ENCODE measurements at places on chromosomes 11 and 22.

- peaks cover 11% of the 10 kb centered on the region for H3K4me1 ChIP-seq
- no peaks in the 10 kb centered on the region for H3K36me3 ChIP-seq
- no peak for DNase-seq
- no peaks in the 10 kb centered on the region for H3K27me3 ChIP-seq
Observed at GRCh38 chr11:27158456-27159334, 118.1 kb downstream of the BBOX1 start.

GRCh38 chr11:134349109-134349801, 17.5 kb downstream of the GLB1L2 start:
- DNase-seq: no peak
- no peaks in the 10 kb centered on the region for H3K36me3 ChIP-seq
- peaks cover 4% of the 10 kb centered on the region for H3K27me3 ChIP-seq

GRCh38 chr22:17369439-17370025, at the start of gene CECR2:
CECR2 (plus strand) TSS chr22:17369460; CDS start chr22:17369784, 324 bp downstream.
- H3K4me3 ChIP-seq: peak within 1 kb of the TSS; percentile 39
- peak within 1 kb of the TSS; percentile 48 for H3K27ac ChIP-seq
- no peaks in the 10 kb centered on the region for H3K36me3 ChIP-seq
- no peak for DNase-seq
- peaks cover 10% of the 10 kb centered on the region for H3K4me1 ChIP-seq

DNA sequence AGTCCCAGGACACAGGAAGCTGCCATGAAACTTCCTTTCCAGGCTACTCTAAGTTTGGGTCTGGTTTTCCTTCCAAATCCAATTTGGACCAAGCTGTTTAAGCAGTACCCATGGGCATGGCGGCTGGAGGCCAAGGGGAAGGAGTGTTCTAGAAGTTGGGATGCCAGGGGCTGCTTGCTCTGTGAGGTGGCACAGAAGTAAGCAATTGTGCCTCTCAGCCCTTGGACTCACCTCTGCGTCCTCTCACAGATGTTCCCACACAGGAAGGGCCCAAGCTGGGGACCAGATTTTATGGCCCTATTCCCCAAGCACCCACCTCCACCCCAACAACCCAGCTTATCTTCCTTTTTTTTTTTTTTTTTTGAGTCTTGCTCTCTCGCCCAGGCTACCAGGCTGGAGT, 3.5 kb upstream of the DGAT2 start:
- H3K36me3 ChIP-seq: no peaks in the 10 kb centered on the region
- H3K27me3 ChIP-seq: no peaks in the 10 kb centered on the region
- H3K27ac ChIP-seq: no peak overlapping the region
- no peak for DNase-seq
- no peak overlapping the region for H3K4me3 ChIP-seq
- H3K4me1 ChIP-seq: peaks cover 13% of the 10 kb centered on the region

- peak overlapping the region; percentile 63 for H3K4me3 ChIP-seq
- no peak for DNase-seq
- peak overlapping the region; percentile 79 for H3K27ac ChIP-seq
- H3K27me3 ChIP-seq: peaks cover 11% of the 10 kb centered on the region
- no peaks in the 10 kb centered on the region for H3K36me3 ChIP-seq
Observed at GRCh38 chr11:33016654-33017053, 976 bp downstream of the DEPDC7 start.

DNA sequence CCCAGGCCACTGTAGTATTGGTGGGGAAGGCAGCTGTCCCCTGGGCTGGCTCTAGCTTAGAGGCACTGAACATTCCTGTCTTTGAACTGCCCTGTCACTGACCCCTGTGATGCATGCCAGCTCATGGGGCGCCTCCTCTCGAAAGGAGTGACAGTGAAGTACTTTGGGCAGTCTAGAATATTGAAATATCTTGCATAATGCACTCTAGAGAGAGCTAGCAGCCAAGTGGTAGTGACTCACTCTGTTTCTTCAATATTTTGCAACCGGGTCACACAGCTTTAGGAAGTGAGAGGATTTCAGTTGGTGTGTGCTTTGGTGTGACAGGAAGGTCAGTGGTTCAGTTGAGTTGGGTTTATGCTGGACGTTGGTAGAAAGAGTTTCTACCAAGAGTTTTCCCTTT, 35.5 kb upstream of the ST14 start:
- H3K27me3 ChIP-seq: no peaks in the 10 kb centered on the region
- H3K36me3 ChIP-seq: peaks cover 19% of the 10 kb centered on the region
- H3K4me3 ChIP-seq: no peak overlapping the region
- H3K27ac ChIP-seq: peak overlapping the region; percentile 85
- peak; percentile 21 for DNase-seq

DNA sequence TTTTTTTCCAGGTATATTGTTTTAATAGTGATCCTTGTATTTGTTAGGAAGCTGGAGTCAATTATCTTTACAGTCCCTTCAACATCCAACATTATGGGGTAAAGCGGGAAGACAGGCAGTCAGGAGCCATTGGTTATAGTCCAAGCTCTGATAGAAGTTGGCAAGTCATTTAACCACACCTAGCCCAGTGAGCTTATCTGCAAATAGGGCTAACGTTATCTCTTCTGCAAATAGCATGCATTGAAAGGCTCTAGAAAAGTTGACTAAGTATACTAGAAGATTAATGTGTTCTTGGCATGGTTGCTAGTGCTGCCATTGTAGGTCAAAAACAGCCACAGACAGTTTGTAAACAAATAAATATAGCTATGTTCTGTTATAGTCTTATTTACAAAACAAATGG, 520.7 kb downstream of the OPCML start:
- H3K27ac ChIP-seq: no peak overlapping the region
- H3K4me1 ChIP-seq: no peaks in the 10 kb centered on the region
- no peaks in the 10 kb centered on the region for H3K36me3 ChIP-seq
- no peaks in the 10 kb centered on the region for H3K27me3 ChIP-seq

DNA sequence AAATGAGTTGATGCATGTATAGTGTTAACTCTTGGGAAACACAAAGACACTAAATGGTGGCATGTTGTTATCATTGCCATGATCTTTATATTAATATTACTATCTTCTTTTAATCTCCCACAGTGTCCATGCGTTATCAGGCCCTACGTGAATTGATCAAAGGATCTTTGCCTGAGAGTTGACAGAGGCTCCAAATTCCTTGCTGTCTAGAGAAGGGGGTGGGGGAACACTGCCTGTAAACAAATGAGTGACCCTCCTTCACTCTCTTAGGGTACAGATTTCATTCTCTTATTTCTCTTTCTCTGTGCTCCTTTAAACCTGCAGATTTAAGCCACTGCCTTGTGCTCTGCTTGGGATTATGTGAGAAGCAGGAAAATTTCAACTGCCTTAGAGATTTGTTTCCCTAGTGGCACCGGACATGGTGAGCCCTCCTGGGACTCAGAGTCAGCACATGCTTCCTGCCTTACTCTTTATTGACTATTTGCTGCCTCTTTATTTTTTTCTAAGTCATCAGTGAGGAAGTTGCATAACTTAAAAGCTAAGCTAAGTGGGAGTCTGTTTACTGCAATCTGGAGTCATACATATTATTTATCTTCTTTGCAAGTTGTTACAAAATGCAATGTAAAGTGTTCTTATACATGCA, 122.9 kb downstream of the MAML2 start:
- peaks cover 7% of the 10 kb centered on the region for H3K4me1 ChIP-seq
- no peak for DNase-seq
- no peaks in the 10 kb centered on the region for H3K27me3 ChIP-seq
- no peaks in the 10 kb centered on the region for H3K36me3 ChIP-seq

DNA sequence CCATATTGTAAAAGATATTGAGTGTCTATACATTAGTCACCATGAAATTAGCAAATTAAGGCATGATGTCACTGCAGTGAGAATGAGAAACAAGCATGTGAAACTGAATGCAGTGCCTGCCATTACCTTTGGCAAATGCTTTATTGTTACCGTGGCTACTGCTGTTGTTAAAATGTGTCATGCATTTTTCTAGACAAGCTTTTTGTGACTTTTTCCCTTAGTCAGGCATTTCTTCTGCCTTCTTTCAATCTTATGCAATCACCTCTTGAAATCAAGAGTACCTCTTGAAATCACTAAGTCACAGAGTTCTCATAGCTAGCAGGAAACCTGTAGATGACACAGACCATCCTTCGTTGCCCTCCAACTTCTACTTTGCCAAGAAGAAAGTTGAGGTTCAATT, 461.7 kb upstream of the TENM4 start:
- H3K4me1 ChIP-seq: no peaks in the 10 kb centered on the region
- no peak overlapping the region for H3K4me3 ChIP-seq
- no peaks in the 10 kb centered on the region for H3K36me3 ChIP-seq
- H3K27me3 ChIP-seq: no peaks in the 10 kb centered on the region
- DNase-seq: no peak

- no peak for DNase-seq
- no peak overlapping the region for H3K4me3 ChIP-seq
Observed at GRCh38 chr11:66111158-66111557, 41.1 kb downstream of the PACS1 start.

DNA sequence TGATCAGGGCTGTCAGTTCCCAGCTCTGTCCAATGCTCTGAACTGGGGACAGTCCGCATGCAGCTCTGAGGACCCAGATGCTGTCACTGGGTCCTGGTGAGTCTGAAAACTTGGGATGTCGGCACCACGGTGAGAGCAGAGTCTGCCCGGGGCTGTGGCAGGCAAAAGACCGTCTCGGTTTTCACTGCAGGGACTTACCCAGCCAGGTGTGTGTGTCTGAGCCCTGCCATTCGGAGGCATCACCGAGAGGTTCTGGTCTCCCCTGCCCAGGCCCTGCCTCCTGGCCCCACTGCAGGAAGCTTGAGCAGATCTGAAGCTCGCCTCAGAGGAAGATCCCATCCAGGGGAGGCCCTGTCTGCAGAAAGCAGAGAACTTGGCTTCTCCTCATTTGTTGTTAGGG, 5.2 kb downstream of the TP53AIP1 start:
- no peak for DNase-seq
- H3K4me1 ChIP-seq: peaks cover 11% of the 10 kb centered on the region
- H3K36me3 ChIP-seq: peaks cover 3% of the 10 kb centered on the region
- H3K4me3 ChIP-seq: no peak overlapping the region

- no peak overlapping the region for H3K27ac ChIP-seq
- H3K4me1 ChIP-seq: no peaks in the 10 kb centered on the region
- H3K27me3 ChIP-seq: no peaks in the 10 kb centered on the region
- no peaks in the 10 kb centered on the region for H3K36me3 ChIP-seq
- no peak overlapping the region for H3K4me3 ChIP-seq
- DNase-seq: no peak
Observed at GRCh38 chr11:40032331-40032730, 1427.1 kb downstream of the LRRC4C start.

DNA sequence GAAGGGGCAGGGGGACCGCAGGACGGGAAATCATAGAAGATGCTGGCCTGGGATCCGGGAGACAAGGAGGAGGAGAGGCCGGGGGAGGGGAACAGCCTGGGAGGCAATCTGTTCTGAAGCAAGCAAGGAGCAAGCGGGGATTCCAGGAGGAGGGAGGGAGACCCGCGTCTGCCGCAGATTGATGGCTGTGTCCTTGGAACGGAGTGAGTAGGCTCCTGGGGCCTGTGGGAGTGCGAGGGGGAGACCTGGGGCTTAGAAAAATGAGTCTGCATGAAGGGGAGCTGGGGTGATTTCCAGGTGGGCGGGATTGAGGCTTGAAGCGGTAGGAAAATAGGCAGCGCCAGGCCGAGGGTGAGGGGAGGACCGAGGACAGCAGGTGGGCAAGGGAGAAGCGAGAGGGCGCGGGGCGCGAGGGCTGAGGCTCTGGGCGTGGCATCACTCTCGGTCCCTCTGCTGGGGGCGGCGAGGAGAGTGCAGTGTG, 1.6 kb upstream of the LRRC55 start:
- no peak overlapping the region for H3K4me3 ChIP-seq
- DNase-seq: no peak
- H3K4me1 ChIP-seq: peaks cover 7% of the 10 kb centered on the region
- H3K36me3 ChIP-seq: no peaks in the 10 kb centered on the region
- H3K27ac ChIP-seq: no peak overlapping the region

DNA sequence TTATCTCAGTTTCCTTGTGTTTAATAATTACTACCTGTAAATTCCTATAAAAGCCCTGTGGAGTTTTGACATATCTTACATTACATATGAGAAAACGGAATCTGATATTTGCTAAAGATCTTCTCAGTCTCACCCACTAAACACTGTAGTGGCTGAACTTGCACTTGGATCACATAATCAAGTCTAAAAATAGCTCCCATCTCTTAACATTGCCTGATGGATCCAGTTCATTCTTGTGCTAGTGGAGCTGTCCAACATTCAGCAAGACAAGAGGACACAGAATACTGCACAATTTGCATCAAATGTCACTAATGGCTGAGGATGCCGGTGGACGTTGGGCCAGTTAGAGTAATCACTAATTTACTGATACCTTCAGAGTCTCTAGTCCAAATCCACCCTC, 569.9 kb upstream of the ANO5 start:
- no peak overlapping the region for H3K4me3 ChIP-seq
- H3K27ac ChIP-seq: no peak overlapping the region
- H3K36me3 ChIP-seq: no peaks in the 10 kb centered on the region
- no peaks in the 10 kb centered on the region for H3K4me1 ChIP-seq
- DNase-seq: no peak

- no peak for DNase-seq
- no peaks in the 10 kb centered on the region for H3K27me3 ChIP-seq
- H3K27ac ChIP-seq: no peak overlapping the region
- H3K4me3 ChIP-seq: no peak overlapping the region
- H3K36me3 ChIP-seq: no peaks in the 10 kb centered on the region
- no peaks in the 10 kb centered on the region for H3K4me1 ChIP-seq
Observed at GRCh38 chr11:129041611-129042018, 98.9 kb upstream of the TP53AIP1 start.

GRCh38 chr11:110074499-110074898, 18.7 kb upstream of the ZC3H12C start:
- H3K4me3 ChIP-seq: no peak overlapping the region
- no peak overlapping the region for H3K27ac ChIP-seq
- no peaks in the 10 kb centered on the region for H3K36me3 ChIP-seq

DNA sequence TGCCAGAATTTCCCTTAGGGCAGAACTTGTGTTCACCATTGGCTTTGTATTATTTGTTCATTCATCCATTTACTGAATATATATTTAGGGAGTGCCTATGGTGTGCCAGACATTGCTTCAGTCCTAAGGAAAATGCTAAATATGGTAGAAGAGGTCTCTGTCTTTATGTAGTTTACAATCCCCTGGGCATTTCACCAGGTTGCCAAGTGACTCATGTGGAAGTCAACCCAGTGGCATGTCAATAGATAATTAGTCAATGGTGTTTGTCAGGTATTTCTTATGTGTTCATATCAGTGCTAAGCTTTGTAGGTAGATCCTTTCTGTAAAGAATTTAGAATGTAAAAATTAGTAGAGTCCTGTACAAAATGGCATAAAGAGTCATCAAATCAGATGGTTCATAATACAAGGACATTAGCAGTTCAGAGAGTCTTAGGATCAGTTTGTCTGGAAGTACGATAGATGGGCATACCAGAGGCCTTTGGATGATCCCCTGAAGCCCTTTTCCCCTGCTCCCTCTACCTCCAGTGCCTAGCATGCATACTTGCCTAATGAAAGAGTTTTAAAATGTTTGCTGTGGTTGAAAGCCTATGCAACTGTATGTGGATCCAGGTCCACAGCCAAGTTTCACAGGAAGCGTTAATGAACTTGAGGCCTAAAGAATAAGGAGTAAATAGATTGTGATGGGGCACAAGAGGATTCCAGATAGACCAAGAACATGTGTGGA, 58.5 kb upstream of the SESN3 start:
- no peak for DNase-seq
- H3K4me1 ChIP-seq: peaks cover 24% of the 10 kb centered on the region
- no peak overlapping the region for H3K4me3 ChIP-seq
- no peaks in the 10 kb centered on the region for H3K27me3 ChIP-seq
- no peaks in the 10 kb centered on the region for H3K36me3 ChIP-seq

Data from esophagus squamous epithelium (tissue), 5 donors.